Tibial artery (tissue), 4 donors: ENCODE measurements at places on chromosomes 5 and 9.

GRCh38 chr5:17398431-17398830, 99.6 kb upstream of the TAF11L2 start:
- DNase-seq = no peak

DNA sequence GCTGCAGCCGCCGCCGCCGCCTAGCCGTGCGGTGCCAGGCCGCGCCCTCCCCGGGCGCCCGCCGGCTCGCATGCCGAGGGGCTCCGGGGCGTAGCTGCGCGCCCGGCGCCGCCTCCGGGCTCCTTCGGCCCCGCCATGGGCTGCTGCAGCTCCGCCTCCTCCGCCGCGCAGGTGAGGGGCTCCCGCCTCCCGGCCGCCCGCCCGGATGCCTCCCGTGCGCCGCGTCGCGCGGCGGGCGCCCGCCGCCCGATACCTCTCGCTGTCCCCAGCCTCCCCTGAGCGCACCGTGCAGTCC, 230 bp downstream of the SLC44A1 start:
- peak; percentile 68 for DNase-seq

GRCh38 chr9:32627394-32627954, 8.0 kb downstream of the TAF1L start:
- DNase-seq = no peak

GRCh38 chr9:129726322-129727160, 26.3 kb downstream of the PTGES start:
- DNase-seq = peak; percentile 92

DNA sequence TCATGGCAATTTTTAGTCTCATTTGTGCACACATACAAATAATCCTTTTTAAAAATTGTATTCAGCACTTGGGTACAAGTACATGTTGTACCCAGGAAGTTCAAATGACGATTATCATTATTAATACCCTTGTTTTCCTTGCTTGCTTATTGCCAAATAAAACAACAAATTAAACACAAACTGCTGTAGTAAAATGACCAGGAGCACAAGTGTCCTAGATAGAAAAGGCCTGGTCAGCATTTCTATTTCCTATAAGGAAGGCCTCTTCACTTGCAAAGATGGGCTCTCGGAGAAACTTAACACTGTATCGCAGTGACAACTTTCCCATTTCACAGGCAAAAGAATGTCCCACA, 34.7 kb upstream of the PLPP1 start:
- DNase-seq = no peak

DNA sequence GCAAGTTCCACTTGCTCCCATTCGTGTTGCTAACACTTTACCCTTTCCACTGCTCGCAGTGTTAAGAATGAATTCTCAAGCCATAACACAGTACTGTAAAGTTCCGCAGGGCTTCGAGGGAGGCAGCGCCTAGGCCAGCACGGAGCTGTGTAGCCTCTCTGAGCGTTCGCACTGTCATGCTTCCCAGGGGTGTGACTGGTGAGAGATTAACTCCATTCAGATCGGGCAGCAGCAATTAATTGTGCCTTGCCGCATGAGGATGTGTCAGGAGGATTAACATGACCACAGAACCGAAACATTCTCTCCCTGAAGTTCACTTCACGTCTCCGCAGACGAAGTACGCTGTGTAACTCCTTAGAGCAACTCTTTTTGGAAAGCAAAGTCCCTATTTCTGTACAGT, 23.2 kb downstream of the ZBTB34 start:
- DNase-seq = no peak

DNA sequence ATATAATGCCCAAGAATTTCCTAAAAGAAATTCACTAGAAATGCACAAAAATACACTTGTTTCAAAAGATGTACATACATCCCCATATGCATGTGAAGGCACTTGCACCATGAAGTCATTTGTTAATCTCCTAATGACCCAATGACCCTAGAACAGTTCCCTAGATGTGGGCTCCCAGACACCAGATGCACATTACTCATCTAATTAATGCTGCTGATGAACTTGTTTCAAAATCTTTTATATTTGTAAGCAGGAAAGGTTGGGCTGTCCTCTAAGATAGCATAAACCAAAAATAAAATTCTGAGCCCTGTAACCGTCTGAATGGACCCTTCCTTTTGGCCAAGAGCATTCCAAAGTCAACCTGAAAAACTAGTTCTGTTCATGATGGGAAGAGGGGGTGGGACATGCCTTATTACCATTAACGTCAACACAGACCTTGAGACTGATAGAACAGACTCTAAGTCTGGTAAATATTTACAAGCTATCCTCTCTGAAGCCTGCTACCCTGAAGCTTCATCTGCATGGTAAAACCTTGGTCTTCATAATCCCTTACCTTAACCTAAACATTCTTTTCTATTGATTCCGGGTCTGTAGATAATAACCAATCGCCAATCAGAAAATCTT, 91.0 kb upstream of the DAPK1 start:
- no peak for DNase-seq

GRCh38 chr5:67805666-67806348, 409.7 kb upstream of the PIK3R1 start:
- DNase-seq = no peak

DNA sequence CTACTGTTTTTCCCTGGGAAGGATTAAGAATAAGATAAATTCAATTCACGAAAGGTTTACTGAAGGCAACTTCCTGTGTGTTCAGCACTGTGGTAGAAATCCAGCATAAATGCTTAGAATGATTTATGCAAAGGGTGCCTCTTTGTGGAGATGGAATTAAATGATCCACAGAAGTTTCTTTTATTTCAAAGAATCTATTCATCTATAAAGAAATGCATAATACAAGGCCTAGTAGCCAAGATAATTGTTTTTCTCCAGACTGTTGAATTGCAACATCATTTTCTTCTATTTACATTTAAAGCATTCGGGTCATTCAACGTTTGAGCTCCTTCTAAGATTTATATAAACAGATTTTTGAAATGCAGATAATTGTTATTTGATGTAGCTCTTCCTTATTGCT, 138.8 kb upstream of the NFIL3 start:
- DNase-seq = no peak

- no peak for DNase-seq
Measured at GRCh38 chr9:90658181-90658580, 15.6 kb upstream of the DIRAS2 start.
